ENCODE measurements at places on chromosomes 6 and 20. TPM values are rescaled to one million over a fixed set of nuclear protein-coding genes. Genes with fewer than 3 reads are reported as not detected.

EDN1 gene
- 0.50 TPM for total RNA-seq

MAFB gene
- 6.7 TPM for total RNA-seq

STX11 gene
- total RNA-seq = 0.30 TPM

APOM gene
- total RNA-seq = 4.3 TPM

SAPCD1 gene
- 13.7 TPM for total RNA-seq

ALDH5A1 gene
- 5.1 TPM for total RNA-seq

ZNF165 gene
- 8.0 TPM for total RNA-seq

ZGPAT gene
- total RNA-seq = 28.3 TPM

FGD2 gene
- total RNA-seq = 0.44 TPM

SPATA25 gene
- 3.7 TPM for total RNA-seq

- peaks cover 6% of the 10 kb centered on the region for H3K36me3 ChIP-seq
- no peak for DNase-seq
- H3K4me3 ChIP-seq = no peak overlapping the region
- no peak overlapping the region for H3K27ac ChIP-seq
- H3K27me3 ChIP-seq = peaks cover 36% of the 10 kb centered on the region
- H3K4me1 ChIP-seq = peaks cover 17% of the 10 kb centered on the region
These were observed 93.1 kb upstream of the HEY2 start for GRCh38 chr6:125656287-125656870.

DNA sequence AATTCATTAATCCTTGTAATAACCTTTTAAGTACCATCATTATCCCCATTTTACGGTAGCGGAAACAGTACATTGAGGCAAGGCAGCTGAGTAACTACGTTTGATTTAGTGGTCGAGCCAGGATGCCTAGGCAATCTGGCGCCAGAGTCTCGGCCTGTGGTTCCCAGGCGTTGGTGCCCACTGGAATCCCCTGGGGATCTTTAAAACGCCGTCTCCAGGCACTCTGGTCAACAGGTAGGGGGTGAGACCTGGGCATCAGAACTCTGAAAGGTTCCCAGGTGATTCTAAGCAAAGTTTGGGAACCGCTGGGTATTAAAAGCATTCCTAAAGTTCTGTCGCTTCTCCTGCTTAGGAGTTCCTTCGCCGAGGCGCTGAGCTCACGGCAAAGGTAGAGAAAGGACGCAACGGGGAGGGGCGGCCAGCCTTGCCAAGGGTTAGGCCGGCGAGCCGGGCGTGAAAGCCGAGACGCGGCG lies 939 bp downstream of the DTNBP1 start:
- H3K4me1 ChIP-seq = peaks cover 35% of the 10 kb centered on the region
- H3K4me3 ChIP-seq = peak overlapping the region; percentile 74
- peaks cover 3% of the 10 kb centered on the region for H3K36me3 ChIP-seq
- no peak for DNase-seq

- H3K36me3 ChIP-seq = no peaks in the 10 kb centered on the region
- H3K4me1 ChIP-seq = no peaks in the 10 kb centered on the region
- peaks cover 10% of the 10 kb centered on the region for H3K27me3 ChIP-seq
- no peak overlapping the region for H3K27ac ChIP-seq
- no peak overlapping the region for H3K4me3 ChIP-seq
These were observed 5.5 kb downstream of the ENPP3 start for GRCh38 chr6:131642565-131642964.

DNA sequence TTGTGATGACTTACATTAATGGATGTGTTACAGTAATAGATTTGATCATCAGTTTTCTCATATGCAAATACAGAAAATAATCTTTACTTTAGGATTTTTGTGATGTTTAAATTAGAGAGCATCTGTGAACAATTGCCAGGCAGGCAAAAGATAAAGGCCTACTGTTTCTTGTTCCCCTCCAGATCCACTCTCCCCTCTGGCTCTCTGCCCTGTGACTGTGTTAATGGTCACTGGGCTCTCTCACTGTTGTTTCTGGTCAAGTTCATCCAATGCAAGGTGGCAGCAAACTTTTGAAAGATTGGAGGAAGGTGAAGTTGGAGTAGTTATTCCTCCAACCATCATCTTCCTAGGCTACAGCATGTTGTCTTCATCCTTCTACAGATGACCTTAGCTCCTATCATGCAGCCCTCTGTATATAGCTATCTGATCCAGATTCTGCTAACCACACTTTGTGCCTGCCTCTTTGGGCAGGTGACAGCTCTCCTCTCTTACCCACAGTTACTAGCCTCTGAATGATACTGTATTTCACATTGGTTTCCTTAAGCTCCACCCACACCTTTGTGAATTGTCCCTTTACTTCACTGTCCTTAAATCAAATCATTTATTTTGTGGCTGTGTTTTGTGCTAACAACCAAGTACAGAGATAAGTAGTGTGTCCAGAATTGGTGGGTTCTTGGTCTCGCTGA lies 48.9 kb upstream of the ARG1 start:
- no peak overlapping the region for H3K27ac ChIP-seq
- no peak for DNase-seq
- peaks cover 25% of the 10 kb centered on the region for H3K36me3 ChIP-seq

- H3K27ac ChIP-seq = no peak overlapping the region
- H3K36me3 ChIP-seq = no peaks in the 10 kb centered on the region
- no peaks in the 10 kb centered on the region for H3K27me3 ChIP-seq
- H3K4me3 ChIP-seq = no peak overlapping the region
These were observed 325.5 kb downstream of the RNGTT start for GRCh38 chr6:88637761-88638545.

DNA sequence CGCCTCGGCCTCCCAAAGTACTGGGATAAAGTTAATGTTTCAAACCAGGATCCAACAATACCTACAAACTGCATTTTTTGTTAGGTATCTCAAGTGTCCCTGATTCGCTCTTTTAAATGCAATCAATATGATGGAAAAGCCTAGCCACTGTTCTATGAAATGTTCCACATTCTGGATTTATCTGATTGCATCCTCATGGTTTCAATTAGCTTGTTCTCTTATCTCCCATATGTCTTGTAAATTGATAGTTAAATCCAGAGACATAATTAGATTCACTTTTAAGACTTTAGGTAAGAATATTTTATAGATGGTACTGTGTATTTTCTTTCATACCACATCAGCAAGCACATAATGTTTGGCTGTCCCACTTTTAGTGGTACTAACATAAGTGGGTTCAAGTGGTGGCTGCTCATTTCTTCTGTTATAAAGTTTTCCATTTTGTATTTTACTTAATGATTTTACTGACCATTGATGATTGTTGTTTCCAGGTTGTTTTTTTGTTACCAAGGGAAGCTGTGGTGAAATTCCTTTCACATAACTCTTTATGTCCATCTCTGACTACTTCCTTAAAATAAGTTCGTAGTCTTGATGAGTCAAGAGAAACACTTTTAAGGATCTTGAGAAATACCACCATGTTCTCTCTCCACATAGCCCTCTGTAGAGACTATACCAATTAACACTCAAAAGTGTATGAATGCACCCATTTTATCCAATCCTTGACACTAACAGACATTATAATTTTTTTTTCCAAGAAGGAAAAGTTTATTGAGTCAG lies 40.5 kb downstream of the RNGTT start:
- H3K4me3 ChIP-seq = no peak overlapping the region
- no peak for DNase-seq
- peaks cover 17% of the 10 kb centered on the region for H3K36me3 ChIP-seq
- no peak overlapping the region for H3K27ac ChIP-seq
- H3K27me3 ChIP-seq = no peaks in the 10 kb centered on the region

DNA sequence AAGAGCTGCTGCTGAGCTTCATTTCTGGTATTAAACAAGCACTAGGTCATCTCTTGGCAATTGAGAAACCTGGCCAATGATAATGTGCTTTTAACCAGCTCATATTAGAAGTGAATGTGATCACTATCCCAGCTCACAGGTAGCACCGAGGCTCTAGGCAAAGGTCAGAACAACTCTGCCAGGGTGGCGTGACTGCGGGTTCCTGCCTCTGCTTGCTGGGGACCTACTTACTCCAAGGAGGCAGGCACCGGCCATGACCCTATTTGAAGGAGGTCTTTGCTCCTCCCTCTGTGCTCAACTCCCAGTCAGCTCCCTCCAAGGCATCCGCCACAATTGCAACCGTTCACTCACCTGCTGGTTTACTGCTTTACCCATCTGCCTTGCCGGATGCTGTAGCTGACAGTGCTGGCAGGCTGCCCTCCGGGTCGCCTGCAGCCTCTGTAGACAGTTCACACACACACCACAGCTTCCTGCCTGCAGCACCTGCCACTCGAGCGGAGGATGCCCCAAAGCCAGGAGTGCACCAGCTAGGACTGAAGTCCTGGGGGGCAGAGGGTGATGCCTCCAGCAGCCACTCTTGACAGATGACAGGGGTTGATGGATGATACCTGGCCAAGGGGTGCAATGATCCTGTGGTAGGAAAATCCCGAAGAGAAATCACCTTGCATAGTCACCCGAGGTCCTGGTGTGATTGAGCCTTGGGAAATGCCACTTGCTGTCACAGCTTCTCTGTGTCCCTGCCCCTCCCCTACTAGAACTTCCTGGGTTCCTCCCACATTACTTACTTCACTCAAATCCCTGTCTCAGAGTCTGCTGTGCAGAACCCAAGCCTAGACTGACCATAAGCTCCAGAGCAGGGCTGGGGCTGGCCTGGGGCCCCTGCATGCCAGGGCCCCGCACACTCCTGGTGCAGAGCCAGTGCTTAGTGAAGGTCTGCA lies 8.8 kb upstream of the VSX1 start:
- H3K4me3 ChIP-seq = no peak overlapping the region
- H3K27ac ChIP-seq = no peak overlapping the region
- no peaks in the 10 kb centered on the region for H3K36me3 ChIP-seq
- no peak for DNase-seq
- H3K27me3 ChIP-seq = peaks cover 26% of the 10 kb centered on the region

DNA sequence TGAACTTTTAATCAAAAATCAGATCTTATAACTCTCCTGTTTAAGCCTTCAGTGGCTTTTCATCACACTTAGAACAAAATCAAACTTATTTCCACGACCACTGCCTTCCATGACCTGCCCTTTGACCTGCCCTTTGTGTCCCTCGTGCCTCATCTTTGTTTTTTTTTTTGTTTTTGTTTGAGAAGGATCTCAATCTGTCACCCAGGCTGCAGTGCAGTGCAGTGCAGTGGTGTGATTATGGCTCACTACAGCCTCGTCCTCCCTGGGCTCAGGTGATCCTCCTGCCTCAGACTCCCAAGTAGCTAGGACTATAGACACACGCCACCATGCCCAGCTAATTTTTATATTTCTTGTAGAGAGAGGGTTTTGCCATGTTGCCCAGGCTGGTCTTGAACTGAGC lies 86.8 kb downstream of the CNBD2 start:
- H3K4me3 ChIP-seq = no peak overlapping the region
- no peaks in the 10 kb centered on the region for H3K36me3 ChIP-seq
- H3K4me1 ChIP-seq = peaks cover 12% of the 10 kb centered on the region
- DNase-seq = no peak
- H3K27ac ChIP-seq = no peak overlapping the region

- H3K27me3 ChIP-seq = no peaks in the 10 kb centered on the region
- H3K4me1 ChIP-seq = peaks cover 39% of the 10 kb centered on the region
- DNase-seq = no peak
- H3K27ac ChIP-seq = no peak overlapping the region
- H3K4me3 ChIP-seq = no peak overlapping the region
These were observed 67.1 kb downstream of the LRFN2 start for GRCh38 chr6:40520084-40520483.

GRCh38 chr6:16836144-16836981 lies 75.1 kb upstream of the ATXN1 start:
- no peak overlapping the region for H3K4me3 ChIP-seq
- H3K27ac ChIP-seq = no peak overlapping the region
- DNase-seq = no peak
- H3K27me3 ChIP-seq = no peaks in the 10 kb centered on the region
- H3K36me3 ChIP-seq = no peaks in the 10 kb centered on the region
- peaks cover 8% of the 10 kb centered on the region for H3K4me1 ChIP-seq

GRCh38 chr6:17007749-17008148 lies 94.1 kb upstream of the STMND1 start:
- H3K27ac ChIP-seq = no peak overlapping the region
- peaks cover 4% of the 10 kb centered on the region for H3K36me3 ChIP-seq
- H3K4me3 ChIP-seq = no peak overlapping the region
- no peaks in the 10 kb centered on the region for H3K4me1 ChIP-seq
- H3K27me3 ChIP-seq = peaks cover 2% of the 10 kb centered on the region

DNA sequence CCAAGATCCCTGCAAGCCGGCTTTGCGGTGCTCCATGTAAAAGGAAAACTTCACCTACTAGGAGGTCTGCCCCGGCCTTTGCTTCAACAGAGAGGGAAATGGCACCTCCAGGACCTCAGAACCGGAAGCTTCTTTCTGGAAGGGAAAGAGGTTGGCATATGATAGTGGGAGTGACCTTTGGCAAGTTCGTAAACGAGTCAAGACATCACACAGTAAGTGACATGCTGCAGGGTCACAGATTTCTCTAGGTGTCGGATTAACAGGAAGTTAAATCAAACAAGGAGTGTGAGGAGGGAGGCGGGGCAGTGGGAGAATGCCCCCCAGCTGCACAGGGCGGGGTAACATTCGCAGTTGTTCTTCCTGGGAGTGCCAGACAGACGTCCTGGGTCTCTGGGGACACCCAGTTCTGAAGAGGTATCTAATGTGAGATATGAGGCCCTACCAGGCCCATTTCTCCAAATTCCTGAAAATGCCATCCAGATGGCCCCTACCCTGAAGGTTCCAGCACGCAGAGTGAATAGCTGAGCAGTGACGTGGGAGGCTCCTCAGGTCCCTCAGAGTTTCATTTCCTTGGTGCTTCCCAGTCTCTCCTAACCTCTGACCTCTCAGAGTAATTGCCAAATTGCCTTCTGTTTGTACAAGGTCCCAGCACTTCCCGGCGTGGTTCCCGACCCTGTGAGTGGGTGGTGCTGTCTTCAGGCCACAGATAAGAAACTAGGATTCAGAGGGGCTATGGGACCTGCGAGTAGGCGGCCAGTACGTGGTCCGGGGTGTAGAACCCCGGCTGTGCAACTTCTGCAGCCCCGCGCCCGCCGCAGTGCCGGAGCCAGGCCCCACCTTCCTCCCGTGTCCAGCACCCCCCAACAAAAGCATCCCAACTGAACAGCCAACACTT lies 1.9 kb downstream of the RRBP1 start:
- peak overlapping the region; percentile 67 for H3K27ac ChIP-seq
- H3K4me1 ChIP-seq = peaks cover 39% of the 10 kb centered on the region
- peaks cover 8% of the 10 kb centered on the region for H3K27me3 ChIP-seq
- DNase-seq = no peak

DNA sequence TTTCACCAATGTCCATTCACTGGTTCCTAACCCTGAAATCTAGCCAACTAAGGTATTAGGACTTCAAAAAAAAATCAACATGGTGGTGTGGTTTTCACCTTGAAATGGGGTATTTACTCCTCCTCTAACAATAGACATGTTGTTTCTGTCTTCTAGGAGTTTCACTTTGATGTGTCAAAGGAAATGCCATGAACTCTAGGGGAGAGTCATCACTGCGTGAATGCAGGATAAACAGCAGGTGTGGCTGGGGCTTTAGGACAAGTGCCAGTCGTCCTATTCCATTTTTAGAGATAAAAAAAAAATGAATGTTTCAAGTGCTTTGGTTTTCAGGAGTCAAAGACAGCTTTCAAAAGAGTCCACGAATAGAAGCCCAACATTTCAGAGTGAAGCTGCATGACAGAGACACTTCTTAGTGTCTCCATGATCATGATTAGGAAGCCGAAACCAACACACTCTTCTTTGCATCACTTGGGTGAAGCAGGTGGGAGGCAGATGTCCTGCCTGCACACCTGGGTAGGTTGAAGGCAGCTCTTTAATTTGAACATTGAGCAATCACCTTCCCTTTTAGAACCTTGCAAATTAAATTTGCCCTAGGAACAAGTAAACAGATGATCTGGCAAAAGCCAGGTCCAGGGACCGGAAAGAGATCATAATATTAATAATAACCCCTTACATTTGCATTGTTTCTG lies 328.5 kb upstream of the PRDM1 start:
- peaks cover 8% of the 10 kb centered on the region for H3K36me3 ChIP-seq
- DNase-seq = no peak
- no peak overlapping the region for H3K27ac ChIP-seq

All from WTC11 (cell line).